Activated T-cell treated with anti-CD3 and anti-CD28 coated beads, Interleukin-2, amount 50 U/mL, for 48 hours (primary cell): ENCODE measurements at places on chromosomes 11 and 22.

DNA sequence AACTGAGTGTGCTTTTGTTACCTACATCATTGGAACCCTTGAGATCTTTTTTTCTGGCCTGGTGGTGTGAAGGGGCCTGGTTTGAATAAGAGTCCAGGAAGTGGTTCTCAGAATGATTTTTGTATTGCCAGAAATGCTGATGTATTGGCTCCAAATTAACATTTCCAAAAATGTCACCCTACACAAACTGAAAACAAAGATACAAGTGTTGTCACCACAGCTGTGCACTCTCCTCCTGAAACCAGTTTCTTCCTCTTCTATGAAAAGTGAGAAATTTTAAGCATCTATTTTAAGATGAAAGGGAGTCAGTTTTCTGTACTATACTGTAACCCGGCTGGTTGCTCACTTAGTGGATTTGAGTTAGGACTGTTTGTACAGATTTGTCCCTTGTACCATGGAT, 218.8 kb downstream of the PGR start:
- no peak for DNase-seq

GRCh38 chr11:128524172-128524571, 63.2 kb downstream of the ETS1 start:
- DNase-seq: no peak

- DNase-seq: no peak
These were observed 934 bp downstream of the HSD17B12 start for GRCh38 chr11:43681401-43681942.

- DNase-seq: no peak
These were observed 15.8 kb upstream of the IGSF22 start for GRCh38 chr11:18741783-18742182.

DNA sequence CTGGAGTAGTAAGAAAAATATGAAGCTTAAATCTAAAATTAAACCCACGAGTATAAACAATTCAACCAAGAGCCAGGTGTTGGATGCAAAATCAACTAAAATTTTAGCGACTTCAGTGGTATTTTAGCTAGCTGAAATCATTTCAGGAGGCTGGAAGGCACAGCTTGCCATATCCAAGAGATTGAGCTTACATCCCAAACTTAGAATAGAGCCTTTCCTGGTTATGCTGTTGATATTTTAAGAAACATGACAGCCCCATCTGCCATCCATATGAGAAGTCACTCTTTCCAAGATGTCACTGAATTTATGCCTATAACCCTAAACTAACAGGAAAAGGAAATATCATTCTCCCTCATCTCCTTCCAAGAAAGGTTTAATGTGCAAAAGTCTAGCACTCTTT, 334.0 kb downstream of the KCNA4 start:
- DNase-seq: no peak

DNA sequence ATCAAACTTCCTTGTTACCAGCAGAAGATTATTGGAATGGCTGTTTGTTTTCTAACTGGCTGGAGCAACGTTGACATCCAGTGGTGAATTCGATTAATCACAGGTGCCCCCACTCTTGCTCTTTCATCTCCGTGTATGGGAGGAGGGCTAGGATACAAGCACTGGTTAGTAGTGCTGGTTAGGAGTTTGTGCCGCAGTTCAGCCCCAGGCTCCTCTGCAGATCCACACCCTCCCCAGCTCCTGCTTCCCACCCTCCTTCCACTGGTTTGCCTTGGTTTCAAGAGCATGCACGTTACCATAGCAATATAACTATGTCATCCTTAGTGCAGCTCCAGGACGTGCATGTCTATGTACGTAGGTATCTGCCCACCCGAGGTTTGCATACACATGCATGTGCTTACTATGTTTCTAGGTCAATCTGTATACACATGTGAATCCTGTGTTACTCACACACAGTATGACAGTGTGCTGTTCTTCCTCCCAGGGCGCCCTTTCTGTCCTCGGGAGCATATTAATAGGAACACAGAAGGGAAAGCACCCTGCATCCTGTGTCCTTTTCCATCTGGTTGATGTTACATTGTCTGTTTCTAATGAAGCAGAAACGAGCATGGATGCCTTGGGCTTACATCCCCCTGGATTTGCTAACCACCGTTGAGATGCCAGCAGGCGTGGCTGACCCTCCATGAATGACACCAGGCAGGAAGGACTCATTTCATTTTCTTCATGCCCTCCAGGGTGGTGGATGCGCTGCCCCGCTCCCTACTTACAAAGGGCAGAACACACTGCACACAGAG, 539.3 kb downstream of the OPCML start:
- DNase-seq: no peak

DNA sequence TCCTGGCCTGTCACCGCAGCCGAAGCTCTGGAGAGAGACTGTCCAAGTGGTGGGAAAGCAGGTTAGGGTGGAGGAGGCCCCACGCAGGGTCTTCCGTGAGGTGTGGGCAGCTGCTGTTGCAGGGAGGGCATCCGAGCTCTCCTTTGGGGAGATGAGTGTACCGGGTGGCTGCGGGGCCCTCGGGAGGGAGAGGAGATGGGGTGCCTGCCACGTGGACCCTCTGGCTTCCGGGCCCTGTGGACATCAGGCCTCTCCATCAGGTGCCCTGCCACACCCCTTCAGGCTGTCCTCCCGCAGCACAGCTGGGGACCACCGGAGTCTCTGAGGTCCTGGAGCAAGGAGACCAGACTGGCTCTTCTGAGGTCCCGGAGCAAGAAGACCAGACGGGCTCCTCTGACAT, 1.7 kb downstream of the PTDSS2 start:
- DNase-seq: no peak

GRCh38 chr22:46684706-46685105, 53.3 kb downstream of the CERK start:
- no peak for DNase-seq

DNA sequence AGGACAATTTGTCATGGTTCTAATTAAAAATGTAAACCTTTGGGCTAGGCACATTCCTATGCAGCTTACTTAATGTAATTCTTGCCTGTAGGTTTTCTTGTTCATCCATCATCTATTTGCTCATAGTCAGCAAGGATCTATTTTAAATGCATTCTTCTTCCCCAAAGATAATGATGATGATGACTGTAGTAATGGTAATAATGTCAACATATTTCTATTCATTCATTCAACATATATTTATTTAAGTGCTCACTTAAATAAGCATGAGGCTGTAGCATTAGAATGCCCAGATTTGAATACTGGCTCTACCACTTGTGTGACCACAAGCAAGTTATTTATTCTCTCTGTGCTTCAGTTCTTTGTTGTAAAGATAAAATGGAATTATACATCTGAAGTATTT, 169.6 kb upstream of the SYN3 start:
- DNase-seq: no peak

GRCh38 chr22:45832959-45833580, 143.9 kb downstream of the WNT7B start:
- no peak for DNase-seq

GRCh38 chr11:32033491-32033890, 57.4 kb upstream of the RCN1 start:
- DNase-seq: no peak

DNA sequence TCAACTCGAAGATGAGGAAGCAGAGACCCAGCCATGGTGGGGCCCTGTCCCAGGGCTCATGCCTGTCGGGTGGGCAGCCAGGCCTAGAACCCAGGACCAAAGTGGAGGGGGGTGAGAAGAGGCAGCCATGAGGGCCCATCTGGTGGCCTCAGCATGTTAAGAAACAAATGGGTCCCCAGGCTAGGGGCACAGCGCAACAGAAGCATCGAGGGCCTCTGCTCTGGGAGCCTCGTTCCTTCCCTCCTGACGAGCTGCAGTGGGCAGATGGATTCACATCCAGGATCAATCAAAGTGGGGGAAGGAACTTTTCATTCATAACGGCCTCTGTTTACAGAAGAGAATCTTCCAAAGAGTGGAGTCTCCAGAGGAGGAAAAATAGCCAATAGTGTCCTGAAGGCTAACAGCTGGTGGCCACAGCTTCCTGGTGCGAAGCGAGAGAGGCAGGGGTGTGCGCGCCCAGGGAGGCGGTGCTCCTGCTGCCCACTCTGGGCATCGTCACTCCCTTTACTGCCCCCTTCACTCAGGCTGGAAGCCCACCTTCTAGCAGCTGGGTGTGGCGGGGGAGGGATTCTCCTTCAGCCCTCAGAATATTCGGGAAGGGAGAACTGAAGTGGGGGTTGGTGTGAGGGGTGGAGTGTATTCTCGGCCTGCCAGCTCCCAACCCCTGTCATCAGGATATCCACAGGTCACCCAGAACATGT, 4.3 kb downstream of the CBX7 start:
- DNase-seq: no peak

DNA sequence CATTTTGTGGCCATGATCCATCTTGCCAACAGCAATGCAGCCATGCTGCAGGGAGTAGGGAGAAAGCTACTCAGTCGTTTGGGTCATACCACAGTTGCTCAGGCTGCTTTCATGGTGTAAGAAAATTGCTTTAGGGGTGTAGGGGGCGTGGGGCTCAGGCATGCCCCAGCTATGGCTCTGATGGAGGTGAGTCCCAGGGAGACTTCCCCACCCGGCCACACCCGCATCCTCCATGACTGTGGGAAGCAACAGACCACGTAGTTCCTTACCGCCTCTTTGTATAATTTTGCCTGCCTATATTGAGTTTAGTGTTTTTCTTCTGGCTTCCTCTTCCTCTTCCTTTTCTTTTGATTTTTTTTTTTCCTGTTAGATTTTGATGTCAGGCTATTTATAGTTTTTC, 58.8 kb downstream of the SPECC1L start:
- no peak for DNase-seq

DNA sequence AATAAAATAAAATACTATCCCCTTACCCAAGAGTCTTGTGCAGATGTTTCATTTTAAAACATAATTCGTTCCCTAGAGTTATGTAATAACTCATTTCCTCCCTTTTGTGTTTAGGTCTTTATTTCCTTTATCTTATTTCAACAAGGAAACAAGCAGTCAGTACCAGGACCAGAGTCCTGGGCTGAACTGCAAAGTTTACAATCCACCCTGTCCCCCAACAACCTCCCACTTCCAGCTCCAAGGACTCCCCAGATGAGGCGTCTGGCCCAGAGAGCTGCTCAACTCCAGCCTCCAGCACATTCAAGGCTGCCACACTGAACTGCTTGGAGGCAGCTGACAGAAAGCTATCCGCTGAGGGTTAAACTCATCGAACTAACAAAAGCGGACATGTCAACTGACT, 4.5 kb downstream of the POLDIP3 start:
- DNase-seq: no peak

DNA sequence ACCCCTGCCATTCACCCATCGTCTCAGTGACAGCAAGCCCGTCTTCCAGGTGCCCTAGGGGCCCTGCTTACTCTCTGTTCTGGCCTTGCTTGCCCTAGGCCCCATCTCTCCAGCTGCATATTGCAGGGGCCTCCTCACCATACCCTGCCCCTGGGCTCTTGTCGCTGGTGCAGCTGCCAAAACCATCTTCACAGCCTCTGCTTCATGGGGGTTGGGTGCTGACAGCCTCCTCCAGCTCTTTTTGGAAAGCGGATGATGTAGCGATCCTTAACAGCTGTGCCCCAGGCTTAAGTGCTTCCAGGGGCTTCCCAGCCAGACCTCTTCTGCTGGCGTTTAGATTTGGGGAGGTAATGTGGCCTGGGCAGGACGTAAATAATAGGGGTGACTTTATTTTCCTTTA, 61.2 kb upstream of the SUSD2 start:
- DNase-seq: no peak

DNA sequence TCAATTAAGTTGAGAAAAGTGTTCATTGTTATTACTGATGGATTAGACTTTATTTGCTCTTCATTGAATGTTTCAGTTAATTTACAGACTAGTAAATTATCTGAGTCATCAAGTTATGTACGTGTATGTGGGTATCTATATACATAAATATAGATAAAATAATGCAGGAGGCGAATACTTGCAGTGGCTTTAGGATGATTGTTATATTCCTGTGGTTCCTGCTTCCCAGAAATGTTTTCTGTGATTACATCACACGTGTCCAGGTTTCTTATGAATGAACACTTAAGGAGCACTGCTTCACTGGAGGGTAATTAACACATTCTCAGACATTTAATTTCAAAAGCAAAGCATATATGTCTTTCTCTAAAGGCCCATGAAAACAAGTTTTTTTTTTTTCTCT, 28.4 kb downstream of the YAP1 start:
- DNase-seq: no peak

- peak; percentile 57 for DNase-seq
These were observed 4.1 kb downstream of the EED start for GRCh38 chr11:86248609-86249008.

GRCh38 chr22:30876915-30877553, 91.5 kb downstream of the MORC2 start:
- DNase-seq: no peak

GRCh38 chr11:69172674-69173073, 16.9 kb downstream of the SMIM38 start:
- DNase-seq: no peak

GRCh38 chr11:39678996-39679395, 1780.5 kb downstream of the LRRC4C start:
- DNase-seq: no peak

- peak; percentile 66 for DNase-seq
These were observed 50.7 kb downstream of the TP53I11 start for GRCh38 chr11:44899959-44900358.

DNA sequence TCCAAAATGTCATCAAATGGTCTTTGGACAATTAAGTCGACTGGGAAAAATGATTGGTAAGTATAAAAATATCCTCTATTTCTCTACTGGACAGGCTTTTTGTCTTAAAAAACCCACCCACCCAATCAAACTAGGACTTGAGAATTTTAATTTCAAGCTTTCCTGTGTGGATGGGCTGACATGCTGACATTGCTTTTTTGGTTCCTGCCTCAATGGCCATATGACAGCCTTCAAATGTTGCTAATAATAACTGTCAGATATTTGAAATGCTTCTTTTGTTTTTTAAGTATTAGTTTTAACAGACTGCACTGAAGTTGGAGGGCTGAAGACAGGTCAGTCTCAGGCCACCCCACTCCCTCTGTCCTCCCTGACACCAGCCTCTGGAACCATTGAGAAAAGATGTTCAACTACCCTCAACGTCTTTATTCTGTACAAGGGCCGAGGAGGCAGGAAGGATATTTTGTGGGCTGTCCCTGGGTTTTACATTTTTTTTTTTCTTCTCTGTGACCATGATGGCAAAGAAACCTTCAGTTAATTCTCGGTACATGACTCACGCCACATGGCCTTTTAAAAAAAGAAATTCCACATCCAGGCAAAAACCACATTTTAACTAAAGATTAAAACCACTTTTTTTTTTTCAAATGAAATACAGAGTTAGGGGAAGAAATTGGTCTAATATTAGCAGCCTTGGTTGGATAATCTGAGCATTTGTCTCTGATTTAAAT, 130.4 kb downstream of the SLC1A2 start:
- no peak for DNase-seq

DNA sequence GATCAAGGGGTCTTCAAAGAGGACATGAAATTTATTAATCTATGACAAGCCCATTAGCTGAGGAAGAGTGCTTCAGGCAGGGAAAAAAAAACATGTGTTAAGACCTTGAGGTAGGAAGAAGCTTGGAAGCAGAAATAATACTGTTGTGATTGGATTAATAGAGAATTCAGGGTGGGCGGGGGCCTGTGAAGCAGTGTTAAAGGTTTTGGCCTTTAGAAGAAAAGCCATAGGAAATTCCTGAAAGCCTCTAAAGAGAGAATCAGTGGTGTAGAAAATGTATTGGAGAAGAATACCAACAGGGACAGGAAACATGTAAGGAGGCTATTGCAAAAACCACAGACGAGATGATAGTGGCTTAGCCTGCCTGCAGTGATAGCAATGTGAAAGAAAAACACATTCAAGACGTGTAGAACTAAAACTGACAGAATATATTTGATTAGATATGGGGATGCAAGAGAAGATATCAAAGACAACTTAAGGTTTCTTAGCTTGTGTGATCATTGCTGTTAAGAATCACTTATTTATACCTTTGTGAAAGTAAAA, 404.4 kb upstream of the ANO3 start:
- no peak for DNase-seq

GRCh38 chr11:130808541-130808940, 107.7 kb downstream of the SNX19 start:
- no peak for DNase-seq
